Breast epithelium (tissue), 4 donors: ENCODE measurements at places on chromosomes 4 and X.

- no peak for DNase-seq
These were observed 579 bp downstream of the IL3RA start for GRCh38 chrX:1336948-1337779.

GRCh38 chr4:19982556-19982955 is 269.1 kb upstream of the SLIT2 start:
- DNase-seq = no peak

DNA sequence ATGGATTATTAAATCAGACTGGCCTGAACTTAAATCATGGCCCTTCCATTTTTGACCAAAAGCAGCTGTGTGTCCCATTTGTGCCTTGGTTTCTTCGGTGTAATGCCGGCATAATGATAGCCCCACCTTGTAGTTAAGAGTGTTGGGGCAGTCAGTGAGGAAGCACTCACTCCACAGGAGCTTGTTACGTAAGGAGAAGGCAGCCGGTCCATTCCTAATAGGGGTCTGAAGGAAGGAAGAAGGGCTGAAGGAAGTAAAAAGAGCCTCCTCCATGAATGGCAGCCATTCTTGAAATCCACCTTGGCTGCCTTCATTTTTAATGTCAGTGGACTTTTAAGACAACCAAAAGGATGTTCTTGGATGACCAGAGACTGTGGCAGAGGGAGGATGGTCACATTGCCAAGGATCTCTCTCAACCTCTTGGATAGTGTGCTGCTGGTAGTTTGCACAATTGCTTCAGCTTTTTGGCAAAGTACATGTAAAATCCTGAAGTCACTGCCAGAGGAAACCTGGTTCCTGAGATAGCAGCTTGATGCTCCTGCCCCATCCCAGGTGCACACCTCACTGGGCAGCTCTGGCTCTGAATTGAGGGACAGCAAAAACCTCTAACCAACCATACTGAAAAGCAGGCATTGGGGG is 113.5 kb downstream of the PTTG2 start:
- no peak for DNase-seq

DNA sequence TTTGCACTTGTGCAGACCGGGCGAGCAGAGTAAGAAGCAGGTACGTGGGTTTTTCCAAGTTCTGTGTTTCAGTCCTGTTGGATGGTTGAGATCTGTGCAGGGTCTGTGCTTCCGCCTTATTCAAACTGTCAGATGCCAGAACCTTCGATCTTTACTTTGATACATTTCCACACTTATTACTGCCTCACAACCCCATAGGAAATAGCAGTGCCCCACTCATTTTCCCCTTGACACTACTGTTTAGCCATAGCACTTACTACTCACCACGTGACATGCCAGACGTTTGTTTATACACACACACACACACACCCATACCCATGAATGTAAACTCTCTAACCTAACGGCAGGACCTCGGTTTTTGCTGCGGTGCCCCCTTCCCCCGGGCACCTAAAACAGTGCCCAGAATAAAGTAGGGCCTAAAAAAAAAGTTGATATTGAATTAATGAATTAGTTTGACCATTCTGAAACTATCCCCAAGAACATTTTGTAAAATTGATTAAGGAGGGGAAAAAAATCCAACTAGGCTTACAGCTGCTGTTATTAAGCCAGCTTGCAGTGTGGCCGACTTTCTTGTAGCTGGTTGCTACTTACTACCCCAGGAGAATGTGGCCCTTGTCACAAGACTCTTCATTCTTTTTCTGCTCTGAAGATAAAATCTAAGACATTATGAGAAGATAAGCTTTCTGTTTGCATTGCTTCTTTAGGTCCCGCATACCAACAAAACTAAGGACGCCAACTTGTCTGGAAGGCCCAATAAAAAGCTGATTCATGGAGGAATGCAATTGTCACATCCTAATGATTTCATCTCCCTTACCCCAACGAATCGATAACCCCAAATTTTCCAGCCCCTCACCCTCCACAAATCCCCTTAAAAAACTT is 704 bp upstream of the SEPSECS start:
- no peak for DNase-seq

DNA sequence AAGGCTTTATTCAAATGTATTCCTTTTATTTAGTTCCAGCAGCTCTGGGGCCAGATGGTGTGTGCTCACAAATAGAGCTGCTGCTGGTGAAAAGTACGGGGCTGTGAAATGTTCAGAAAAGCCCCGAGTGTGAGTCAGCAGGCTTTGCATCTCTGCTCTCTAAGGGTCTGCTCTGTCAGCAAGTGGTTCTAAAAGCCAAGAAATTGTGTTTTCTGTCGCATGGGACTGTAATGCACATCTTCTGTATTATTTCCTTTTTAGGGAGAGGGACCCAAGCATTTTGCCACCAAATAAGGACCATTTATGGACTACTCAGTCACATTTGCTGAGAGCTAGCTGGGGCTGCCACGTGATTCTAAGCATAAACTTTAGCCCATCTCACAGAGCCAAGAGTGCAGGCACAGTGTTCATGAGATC is 82.9 kb upstream of the NHS start:
- no peak for DNase-seq

DNA sequence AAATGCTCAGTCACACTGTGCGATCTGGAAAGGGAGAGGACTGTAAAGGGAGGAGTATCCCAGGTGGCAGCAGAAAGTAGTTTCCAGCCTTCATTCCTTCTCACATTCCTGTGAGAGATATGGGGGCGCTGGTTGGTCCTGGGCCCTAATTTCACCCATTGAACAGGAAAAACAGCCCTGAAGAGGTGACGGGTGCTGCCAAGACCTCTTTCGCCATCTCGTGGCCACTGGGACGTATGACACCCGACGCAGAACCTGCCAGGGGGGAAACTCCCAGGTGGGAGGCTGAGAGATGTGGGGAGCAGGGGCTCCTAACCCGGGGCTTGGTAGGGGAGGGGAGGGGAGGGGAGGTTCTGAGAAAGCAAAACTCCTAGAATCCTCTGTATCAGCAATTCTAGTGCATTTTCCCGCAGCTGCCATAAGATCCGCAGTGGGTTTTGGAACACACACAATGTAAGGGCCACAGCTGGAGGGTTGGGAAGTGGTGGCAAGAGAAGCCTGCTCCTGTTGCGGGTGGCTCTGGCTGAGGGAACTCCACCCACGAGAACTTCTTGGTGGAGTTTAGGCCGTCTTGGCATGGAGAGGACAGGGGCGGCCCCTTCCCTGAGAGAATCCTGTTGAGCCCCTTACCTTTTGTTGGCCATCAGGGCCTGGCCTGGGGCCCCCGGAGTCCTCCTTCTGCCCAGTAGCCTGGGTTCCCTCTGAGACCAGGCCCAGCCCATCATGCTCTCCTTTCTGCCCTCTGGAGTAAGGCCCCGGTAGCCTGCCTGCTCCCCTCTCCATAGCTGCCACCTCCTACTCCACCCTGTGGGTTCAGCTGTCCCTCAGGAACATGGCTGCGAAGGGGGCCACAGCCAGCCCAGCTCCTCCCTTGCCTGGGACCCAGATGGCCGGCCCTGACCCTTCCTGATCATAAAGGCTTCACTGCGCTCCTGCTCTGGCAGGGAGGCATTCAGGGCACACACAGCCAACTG is 134.1 kb downstream of the OR13H1 start:
- no peak for DNase-seq

- no peak for DNase-seq
These were observed 470.7 kb downstream of the CCSER1 start for GRCh38 chr4:90597927-90598326.

DNA sequence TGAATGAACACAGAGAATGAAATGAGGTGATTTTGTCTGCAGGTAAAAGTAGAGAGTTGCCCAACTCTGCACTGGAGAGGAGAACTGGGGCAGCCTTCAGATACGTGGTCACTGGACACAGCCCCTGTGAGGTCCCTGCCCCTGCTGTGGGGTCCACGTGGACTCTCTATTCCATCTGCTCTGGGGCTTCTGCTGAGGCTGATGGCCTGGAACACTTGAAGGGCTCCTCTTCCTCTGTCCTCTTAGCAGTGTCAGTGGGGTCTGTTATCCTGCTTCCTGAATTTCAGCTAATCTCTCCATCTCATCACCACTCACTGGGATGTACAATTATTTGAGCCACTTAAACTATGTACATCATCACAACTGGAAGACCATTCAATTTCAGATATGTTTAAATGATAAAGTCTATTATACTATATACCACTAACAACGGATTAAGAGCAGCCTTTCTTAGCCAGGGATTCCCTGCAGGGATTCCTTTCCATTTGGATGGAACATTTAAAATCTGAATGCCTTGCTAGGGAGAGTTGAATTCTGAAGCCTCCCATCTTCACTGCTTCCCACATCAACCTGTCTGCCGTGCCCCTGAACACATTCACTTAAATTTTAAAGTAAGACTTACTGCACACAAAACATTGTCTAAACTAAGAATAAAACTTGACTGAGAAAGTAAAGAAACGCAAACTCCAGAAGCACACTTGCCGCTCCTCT is 74.0 kb downstream of the CC2D2A start:
- DNase-seq = no peak

DNA sequence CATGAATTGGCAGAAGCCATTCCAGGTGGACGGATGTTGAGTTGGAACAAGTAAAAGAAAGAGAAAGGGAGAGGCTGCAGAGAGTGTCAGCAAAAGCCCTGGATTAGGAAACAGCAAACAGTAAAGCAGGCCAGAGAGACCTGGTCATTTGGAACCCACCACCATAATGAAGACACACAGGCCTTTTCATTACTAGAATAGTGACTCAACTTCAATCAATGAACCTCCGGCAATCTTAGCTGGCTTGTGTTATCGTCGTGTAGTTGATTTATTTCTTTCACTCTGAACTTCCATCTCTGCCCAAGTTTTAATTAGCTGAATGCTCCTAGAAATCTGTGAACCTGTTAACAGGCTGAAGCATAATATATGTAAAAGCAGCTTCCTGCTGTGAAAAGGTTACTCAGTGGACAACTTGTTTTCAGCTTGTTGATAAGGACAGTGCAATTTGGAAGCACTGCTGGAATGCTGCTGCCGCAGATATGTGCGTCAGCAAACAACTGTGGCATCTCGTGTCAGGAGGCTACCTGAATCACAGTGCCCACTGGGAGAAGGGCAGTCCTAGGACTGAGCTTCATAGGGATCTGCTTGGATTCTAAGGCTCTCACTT is 68.8 kb downstream of the SPANXN4 start:
- no peak for DNase-seq

GRCh38 chrX:93264261-93265002 is 408.9 kb downstream of the NAP1L3 start:
- DNase-seq = no peak

GRCh38 chr4:101289306-101289705 is 58.0 kb downstream of the PPP3CA start:
- DNase-seq = no peak

- no peak for DNase-seq
These were observed 34.1 kb downstream of the P2RY8 start for GRCh38 chrX:1502853-1503252.

- no peak for DNase-seq
These were observed 10.6 kb upstream of the SLC2A9 start for GRCh38 chr4:10031668-10032590.

DNA sequence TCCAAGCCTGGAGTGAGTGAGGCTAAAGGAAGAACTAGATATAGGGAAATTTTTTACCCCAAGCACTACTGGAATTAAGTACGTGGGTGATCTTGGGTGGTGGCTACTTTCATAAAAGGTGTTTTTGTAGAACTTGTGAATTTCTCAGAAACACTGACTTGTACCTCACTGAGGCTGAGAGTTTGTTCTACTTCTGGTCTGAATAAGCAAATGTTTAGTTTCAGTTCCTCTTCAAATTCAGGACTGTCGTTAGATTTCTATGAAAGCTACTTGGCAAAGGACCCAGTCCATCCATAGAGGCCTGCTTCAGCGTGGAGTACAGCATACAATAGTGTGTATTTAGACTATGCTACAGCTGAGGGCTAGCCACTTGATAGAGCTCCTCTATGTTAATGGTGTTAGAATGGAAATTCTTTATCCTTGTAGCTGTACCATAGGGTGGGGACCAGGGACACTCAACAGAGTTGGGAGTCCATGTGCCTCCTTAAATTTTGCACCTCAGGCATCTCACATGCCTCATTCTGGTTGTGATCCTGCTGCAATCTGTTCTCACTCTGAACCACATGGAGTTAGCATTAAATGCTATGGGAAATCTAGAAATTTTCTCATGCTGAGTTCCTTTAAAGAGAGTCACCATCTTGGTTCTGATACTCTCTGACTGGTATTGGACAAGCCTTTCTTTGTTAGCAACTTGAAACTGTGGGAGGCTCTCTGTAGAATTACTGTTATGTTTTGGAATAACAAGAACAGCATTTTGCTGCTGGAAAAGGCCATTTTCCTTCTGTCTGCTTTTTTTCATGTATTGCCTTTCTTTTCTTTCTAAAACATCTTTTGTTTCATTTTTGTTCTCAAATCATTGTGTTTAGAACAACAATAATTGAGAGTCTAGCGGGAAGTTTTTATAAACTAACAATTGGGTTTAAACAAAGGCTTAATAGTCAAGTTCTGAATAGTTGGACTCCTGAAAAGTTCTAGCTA is 86.8 kb downstream of the PDGFRA start:
- no peak for DNase-seq

DNA sequence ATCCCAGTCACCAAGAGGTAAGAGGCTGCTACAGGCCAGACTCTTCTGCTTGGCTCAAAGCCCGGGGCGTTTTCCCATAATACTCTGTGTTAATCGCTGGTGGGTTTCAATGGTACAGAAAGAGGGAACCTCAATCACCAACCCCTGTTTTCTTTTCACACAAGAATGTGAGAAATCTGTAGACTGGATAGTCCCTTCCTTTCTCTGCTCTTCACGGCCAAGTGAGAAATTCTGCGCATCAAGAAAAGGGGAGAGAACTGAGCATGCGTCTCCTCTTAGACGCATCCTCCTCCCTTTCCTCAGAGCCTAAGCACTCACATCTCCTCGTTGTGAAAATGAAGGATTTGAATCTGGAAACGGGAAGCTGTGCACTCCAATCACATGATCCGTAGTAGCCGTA is 64.7 kb downstream of the CLNK start:
- DNase-seq = no peak

GRCh38 chr4:156496797-156497196 is 474.8 kb downstream of the PDGFC start:
- DNase-seq = no peak

DNA sequence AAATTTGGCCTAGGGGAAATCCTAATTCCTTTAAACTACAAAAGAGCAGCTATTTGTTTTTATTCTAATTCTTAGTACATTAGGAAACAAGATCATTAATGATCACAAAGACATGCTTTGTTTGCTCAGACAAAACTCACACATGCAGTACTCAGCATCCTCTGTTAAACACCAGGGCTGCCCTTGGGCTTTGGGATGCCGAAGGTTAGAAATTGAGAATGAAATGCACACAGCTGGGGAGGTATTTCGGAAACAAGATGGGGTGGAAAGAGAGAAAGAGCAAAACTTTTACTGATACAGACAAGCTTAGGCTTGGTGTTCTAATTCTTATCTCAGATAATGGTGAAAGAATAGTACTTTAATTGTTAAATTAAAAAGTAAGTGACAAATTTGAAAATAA is 222.6 kb downstream of the DCTD start:
- no peak for DNase-seq

GRCh38 chr4:188903986-188904385 is 764.7 kb downstream of the TRIML1 start:
- DNase-seq = no peak

DNA sequence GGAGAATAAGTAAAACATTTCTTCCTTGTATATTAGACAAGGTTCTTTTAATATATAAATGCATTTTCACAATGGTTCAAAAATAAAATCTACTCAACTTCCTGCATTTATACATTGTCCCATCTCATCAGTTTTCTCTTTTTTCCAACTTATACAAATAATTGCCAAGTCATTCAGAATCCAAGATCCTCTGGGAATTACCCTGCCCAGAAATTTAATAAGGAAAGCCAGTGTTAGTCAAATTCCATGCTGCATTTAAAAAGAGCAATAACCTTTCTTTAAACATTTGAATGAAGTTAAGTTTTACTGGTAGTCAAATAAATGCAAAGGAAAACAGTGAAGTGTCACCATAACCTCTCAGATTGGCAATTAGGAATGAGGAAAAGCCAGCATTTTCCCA is 357.9 kb downstream of the PPP3CA start:
- no peak for DNase-seq
